Suprapubic skin (tissue), 4 donors: ENCODE measurements at places on chromosomes 6 and 20. TPM values are rescaled to one million over a fixed set of nuclear protein-coding genes. Genes with fewer than 3 reads are reported as not detected.

DNA sequence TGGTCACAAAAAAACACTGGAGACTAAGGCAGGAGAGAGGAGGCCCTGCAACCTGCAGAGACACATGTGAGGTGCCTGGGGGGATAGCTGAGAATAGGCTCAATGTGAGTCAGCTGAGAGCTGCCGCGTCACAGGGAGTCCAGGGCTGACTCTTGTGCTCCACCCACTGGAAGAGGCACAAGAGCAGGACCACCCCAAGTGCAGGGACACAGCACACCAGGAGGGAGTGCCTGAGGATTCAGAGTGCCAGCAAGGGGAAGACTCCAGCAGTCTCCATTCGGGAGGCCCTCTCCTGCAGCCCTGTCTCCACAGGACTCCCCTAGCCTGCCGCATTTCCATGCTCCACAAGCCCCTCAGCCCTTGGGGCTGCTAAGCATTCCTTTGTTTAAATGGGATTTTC, 105.5 kb downstream of the HUS1B start:
- no peak for DNase-seq
- H3K4me3 ChIP-seq = no peak overlapping the region
- peaks cover 43% of the 10 kb centered on the region for H3K36me3 ChIP-seq
- no peaks in the 10 kb centered on the region for H3K27me3 ChIP-seq
- peaks cover 4% of the 10 kb centered on the region for H3K4me1 ChIP-seq
- H3K27ac ChIP-seq = no peak overlapping the region

- no peaks in the 10 kb centered on the region for H3K27me3 ChIP-seq
- H3K4me3 ChIP-seq = no peak overlapping the region
- H3K27ac ChIP-seq = no peak overlapping the region
- H3K36me3 ChIP-seq = no peaks in the 10 kb centered on the region
- DNase-seq = no peak
- no peaks in the 10 kb centered on the region for H3K4me1 ChIP-seq
Observed at GRCh38 chr6:127486934-127487333, 27.7 kb upstream of the KIAA0408 start.

GRCh38 chr6:63814459-63814858, 178.9 kb downstream of the PHF3 start:
- no peak overlapping the region for H3K4me3 ChIP-seq
- H3K27ac ChIP-seq = no peak overlapping the region
- no peaks in the 10 kb centered on the region for H3K4me1 ChIP-seq

PROCR gene
- 21.8 TPM for total RNA-seq

CTSZ gene
- 33.4 TPM for total RNA-seq
